MCF 10A (cell line): ENCODE measurements at places on chromosomes 12 and 14. TPM values are rescaled to one million over a fixed set of nuclear protein-coding genes. Genes with fewer than 3 reads are reported as not detected.

- H3K4me1 ChIP-seq: no peaks in the 10 kb centered on the region
- peak; percentile 14 for DNase-seq
These were observed 28.2 kb downstream of the GLRX5 start for GRCh38 chr14:95562892-95563685.

DNA sequence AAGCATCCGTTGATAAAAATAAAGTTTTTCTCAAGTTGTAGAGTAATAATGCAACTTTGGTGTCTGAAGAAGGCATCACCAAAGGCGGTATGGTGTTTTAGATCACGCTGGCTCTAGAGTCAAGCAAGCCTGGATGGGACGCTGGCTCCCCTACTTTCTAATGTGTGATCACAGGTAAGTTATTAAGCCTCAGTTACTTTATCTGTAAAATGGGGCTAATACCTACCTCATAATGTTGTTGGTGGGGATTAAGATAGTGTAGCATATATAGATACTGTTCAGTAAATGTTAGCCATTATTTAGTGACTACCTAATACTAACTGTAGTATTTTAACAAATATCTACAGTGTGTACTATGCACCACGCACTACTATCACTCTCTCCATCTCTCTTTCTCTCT is 45.8 kb downstream of the SLC38A1 start:
- peaks cover 41% of the 10 kb centered on the region for H3K4me1 ChIP-seq
- peak overlapping the region; percentile 21 for H3K27ac ChIP-seq
- peaks cover 78% of the 10 kb centered on the region for H3K36me3 ChIP-seq
- H3K27me3 ChIP-seq: no peaks in the 10 kb centered on the region
- no peak for DNase-seq

DNA sequence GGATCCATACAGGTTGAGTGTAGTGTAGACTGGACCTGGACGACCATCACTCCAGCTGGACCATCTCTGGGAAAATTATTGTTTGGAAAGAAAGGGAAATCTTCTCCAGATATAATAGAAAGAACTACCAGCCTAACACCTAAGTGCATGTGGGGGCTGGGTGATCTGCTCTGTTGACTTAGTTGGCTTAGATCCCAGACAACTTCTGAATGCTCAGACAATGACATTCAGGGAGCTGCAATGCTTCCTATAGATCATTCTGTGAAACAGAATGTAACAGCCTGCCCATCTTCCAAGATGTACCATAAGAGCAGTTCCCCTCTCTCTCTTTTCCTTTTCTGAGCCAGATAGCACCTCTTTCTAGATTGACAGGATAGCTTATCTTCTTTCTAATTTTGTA is 572.8 kb upstream of the STXBP6 start:
- DNase-seq: no peak
- H3K27me3 ChIP-seq: no peaks in the 10 kb centered on the region
- H3K36me3 ChIP-seq: no peaks in the 10 kb centered on the region
- no peaks in the 10 kb centered on the region for H3K4me1 ChIP-seq

- DNase-seq: no peak
- no peak overlapping the region for H3K27ac ChIP-seq
- H3K4me3 ChIP-seq: no peak overlapping the region
- peaks cover 5% of the 10 kb centered on the region for H3K4me1 ChIP-seq
- peaks cover 69% of the 10 kb centered on the region for H3K27me3 ChIP-seq
These were observed 24.7 kb upstream of the ATP5MC2 start for GRCh38 chr12:53700567-53700966.

RD3L gene
- not detected in 2 replicates for total RNA-seq

JAG2 gene
- 33.5 and 33.7 TPM in 2 replicates for total RNA-seq

GRCh38 chr14:34537677-34538009 is 1.9 kb downstream of the EAPP start:
- peak overlapping the region; percentile 98 for H3K4me3 ChIP-seq
- H3K36me3 ChIP-seq: peaks cover 57% of the 10 kb centered on the region
- H3K27me3 ChIP-seq: no peaks in the 10 kb centered on the region
- no peak for DNase-seq

DNA sequence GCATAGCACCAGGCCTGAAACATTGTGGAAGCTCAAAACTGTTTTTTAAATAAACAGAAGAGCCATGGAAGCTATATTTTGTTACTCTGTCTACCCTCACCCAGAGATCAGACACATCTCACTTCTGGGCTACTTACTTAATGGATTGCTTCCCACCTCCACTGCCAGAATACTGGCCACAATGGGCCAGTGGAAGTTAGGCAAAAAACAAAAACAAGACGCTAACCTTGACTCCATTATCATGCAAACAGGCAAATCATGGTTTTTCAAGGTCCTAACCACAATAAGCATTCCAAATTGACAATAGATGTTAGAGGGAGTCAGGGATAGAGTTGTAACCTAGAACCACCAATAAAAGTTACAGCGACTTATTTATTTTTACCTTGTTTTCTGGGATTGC is 52.7 kb upstream of the PTCSC3 start:
- H3K4me1 ChIP-seq: peaks cover 13% of the 10 kb centered on the region
- H3K4me3 ChIP-seq: no peak overlapping the region
- no peaks in the 10 kb centered on the region for H3K36me3 ChIP-seq
- no peak for DNase-seq
- no peaks in the 10 kb centered on the region for H3K27me3 ChIP-seq

DNA sequence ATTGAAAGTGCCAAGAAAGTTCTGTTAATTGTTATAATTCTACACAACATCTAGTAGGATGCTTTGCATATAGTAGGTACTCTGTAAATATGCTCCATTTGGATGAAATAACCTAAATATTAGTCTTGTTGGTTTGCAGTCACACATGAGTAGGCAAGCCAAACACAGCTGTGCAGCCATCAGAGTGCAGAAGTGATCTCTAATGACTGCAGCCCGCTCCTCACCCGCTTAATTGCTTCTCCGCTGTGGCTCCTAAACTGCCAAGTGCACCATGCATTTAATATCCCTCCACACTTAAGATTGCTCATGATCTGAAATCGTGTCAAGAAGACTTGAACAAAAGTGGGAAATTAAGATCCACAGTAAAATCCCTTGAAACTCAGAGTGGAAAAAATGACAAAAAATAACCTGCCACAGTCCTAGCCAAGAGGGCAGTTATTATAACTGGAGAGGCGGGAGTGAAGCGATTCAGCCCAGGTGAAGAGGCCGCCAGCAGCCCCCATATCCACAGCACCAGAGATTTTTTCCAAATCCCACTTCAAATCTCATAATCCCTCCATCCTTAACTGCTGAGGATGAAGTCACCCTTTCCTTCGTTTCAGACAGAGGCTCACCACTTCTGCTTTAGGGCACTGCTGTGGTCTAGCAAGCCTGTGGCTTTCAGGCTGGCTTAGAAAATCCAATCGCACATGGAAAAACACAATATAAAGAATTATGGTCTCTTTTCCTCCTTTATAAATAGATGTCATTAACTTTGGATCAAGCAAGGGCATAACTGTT is 69.5 kb downstream of the TMEM30B start:
- no peak for DNase-seq
- no peaks in the 10 kb centered on the region for H3K27me3 ChIP-seq
- H3K4me1 ChIP-seq: no peaks in the 10 kb centered on the region
